ENCODE measurements at places on chromosomes 6 and 20.

DNA sequence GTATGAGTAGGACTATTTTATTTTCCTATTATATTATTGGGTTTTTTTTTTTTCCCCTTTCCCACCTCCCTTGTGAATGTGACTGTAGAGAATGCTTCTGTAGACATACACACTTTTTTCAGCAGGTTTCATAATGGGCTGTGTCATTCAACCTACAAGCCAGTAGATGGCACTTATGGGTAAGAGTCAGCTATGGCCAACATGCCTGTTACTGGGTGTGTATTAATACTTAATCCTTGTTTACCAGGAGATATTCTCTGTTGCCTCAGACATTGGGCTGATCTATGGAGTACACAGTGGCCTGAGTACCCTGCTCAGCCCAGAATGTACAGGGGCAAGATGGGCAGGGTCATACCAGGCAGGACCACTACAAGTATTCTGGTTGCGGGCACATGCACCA, 382.5 kb downstream of the EPHA7 start:
- no peak for DNase-seq

- DNase-seq = no peak
These were observed 104.9 kb downstream of the ARHGAP18 start for GRCh38 chr6:129605095-129605494.

- DNase-seq = no peak
These were observed 6.8 kb upstream of the EPB41L1 start for GRCh38 chr20:36147690-36148089.

GRCh38 chr6:142752348-142752747, 192.6 kb downstream of the HIVEP2 start:
- no peak for DNase-seq

DNA sequence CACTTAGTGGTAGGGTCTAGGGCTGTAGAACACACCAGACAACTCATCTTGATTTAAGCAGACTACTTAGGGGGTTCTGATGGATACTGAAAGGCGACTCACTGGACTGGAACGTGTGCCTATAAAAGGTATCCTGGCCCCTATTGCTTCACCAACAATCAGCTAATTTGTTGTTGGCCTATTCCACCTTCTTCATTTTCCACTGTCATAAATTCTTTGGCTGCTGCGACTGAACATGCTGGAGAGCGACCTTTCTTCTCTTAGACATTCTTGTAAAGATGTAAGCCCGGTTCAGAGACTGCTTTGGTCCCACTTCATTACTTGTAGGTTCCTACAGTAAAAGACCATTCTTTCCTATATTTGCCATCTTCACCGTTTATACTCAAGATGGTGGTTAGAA, 609.9 kb upstream of the CITED2 start:
- no peak for DNase-seq

GRCh38 chr6:158039571-158040050, 57.9 kb downstream of the SYNJ2 start:
- no peak for DNase-seq

DNA sequence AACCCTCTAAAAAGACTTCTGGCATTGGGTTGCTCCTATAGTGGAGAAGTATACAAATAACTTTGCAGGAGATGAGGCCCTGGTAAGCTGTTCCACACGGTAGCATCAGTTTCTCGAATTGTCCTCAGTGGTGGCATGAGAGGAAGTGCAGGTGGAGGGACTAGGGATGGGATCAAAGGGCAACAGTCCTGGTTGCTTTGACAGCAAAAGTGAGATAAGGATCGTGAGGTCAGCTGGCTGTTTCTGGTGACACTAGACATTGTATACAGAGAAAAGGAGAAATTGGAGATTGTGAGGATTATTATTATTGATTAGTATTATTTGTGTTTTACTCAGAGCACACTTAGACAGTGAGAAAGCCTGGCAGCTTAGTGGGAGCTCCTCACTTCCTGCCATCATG, 61.3 kb upstream of the EXOC2 start:
- no peak for DNase-seq

GRCh38 chr6:41937472-41937860, 4.1 kb downstream of the CCND3 start:
- DNase-seq = no peak

GRCh38 chr6:3196770-3197169, 30.7 kb downstream of the TUBB2B start:
- DNase-seq = no peak

DNA sequence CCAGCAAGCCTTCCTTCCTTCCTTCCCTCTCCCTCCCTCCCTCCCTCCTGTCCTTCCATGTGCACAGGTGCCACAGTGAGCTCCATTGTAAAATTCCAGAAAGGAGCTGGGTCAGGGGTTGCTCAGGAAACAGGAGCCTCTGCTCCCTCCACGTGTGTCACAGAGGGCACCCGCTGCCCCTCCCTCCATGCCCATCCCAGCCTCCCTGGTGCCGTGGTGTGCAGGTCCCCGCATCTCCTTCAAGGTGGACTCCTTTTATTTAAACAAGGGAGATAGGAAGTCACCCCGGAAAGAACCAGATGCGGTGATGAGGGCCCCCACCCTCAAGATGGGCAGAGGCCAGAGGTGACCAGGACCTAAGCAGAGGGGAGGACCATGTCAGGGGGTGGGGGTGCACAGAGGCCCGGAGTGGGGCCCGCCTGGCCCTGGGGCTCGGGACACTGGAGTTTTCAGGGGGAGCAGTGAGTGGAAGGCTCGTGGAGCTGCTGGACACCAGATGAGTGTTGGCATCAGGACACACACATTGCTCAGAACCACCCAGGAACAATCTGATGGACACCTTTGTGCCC, 85.4 kb downstream of the DHX35 start:
- DNase-seq = no peak

DNA sequence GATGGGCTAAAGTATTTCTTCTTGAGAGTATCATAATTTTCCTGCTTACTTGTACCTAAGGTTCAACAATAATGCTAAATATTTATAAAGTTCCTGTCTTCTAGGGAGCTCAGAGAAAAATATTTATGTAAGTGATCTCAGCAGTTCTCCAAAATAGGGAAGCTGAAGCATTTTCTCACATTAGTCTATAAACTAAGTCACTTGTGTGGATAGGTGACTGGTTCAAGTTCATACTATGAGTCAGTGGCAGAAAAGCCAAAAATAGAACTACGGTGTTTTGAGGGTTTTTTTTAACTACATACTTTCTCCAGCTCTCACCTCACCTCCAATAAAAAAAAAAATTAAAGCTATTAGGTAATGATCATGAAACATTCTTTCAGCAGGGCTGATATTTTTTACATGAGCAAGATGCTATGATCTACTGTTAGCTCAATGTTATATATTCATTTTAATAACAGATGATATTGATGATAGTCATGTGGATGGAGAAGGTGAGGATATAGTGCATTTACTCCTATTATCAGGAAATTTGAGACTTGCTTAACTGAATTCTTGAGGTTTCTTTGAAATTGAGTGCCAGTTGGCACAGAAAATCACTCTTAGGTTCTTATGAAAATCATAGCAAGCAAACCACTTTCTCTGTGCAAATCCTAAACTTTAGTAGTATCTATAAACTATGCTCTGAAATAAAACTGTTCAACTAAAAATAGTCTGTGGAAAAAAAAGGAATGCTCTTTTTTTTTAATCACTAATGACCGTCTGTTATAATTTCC, 4.1 kb upstream of the MOXD1 start:
- DNase-seq = no peak

- DNase-seq = peak; percentile 80
These were observed 929 bp downstream of the CDH22 start for GRCh38 chr20:46307139-46307998.

DNA sequence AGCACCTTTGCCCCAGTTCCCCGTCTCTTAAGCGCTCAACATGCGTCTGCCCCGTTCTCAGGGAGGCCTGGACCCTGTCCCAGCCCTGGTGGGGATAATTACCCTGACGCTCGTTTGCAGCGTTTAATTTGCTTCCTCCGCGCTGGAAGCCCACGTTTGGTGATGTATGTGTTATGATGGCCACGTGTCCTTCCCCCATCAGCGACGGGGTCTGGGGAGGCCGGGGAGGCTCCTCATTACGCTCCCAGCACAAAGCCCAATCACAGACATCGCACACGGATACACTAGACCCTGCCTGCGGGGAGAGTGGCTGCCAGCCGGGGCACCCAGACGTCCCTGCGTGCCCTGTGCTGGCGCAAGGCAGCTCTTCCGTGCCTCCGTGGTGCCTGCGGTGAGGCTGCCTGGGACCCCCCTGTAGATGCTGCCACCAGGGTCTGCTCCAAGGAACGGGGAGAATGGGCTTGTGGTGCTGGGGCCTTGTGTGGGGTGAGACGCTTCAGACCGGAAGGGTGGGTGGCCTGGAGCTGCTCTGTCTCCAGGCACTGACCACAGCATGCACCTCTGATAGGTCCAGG, 10.2 kb upstream of the CHRNA4 start:
- no peak for DNase-seq

- DNase-seq = no peak
These were observed 13.2 kb downstream of the QKI start for GRCh38 chr6:163427498-163428254.
